ENCODE measurements at places on chromosomes 7 and 10.

GRCh38 chr7:117243390-117243789, 79.5 kb downstream of the WNT2 start:
- no peak for DNase-seq

- DNase-seq: no peak
Measured at GRCh38 chr7:5854738-5855137, 25.9 kb upstream of the OCM start.

- DNase-seq: no peak
Measured at GRCh38 chr10:63346015-63346441, 119.7 kb downstream of the JMJD1C start.

DNA sequence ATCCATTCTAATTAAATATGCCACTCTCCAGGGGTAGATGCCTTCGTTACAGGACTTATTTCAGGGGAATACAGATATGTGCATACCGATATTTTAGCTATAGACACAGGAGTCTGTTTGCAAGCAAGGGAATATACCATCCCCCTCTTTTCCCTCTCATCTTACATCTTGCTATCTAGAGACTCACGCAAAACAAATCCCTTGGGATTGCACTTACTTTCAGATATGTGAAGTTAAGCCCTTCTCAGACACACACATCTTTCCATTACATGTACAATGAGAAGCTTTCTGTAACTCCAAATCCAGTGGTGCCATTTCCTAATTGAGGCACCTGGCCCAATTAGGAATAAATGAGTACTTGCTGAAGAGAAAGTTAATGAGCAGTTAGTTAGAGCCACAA, 250.4 kb upstream of the FZD8 start:
- DNase-seq: no peak

- DNase-seq: no peak
Measured at GRCh38 chr10:78896159-78896928, 172.4 kb upstream of the ZMIZ1 start.

- DNase-seq: no peak
Measured at GRCh38 chr10:114131094-114131493, 42.9 kb downstream of the CCDC186 start.

DNA sequence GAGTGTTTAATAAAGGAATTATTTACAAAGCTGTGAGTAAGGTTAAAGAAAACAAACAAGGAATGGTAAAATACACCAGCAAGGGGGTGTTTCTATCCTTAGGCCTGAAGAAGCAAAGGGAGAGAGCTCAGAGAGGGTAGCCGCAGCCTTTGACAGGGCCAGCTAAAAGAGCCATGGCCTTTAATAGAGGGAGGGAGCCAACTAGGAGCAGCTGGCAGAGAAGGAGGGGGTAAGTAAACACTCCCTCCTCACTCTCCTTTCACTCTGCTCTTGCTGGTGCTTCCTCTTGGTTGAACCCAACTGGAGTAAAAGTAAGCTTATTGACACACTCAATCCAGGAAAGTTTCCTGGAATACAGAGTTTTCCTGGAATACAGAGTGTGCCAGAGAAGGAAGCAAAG, 87.5 kb downstream of the CH25H start:
- DNase-seq: no peak

DNA sequence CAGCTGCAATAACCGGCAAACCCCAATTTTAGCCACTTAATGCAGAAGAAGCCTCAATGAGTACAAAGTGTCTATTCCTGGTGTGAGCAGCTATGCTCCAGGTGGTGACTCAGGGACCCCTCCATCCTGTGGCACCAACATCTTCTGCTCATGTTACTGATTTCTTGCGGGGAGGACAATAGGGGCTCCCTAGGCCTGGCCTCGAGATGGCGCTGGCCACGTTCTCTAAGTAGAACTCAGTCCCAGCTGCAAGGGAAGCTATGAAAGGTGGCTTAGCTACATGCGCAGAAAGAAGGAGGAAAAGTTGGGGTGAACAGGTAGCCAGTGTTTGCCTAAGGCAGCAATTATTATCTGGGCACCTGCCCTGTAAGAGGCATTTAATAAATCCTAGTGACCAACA, 6.6 kb downstream of the GJD4 start:
- no peak for DNase-seq

- DNase-seq: no peak
Measured at GRCh38 chr7:105185290-105186010, 171.4 kb downstream of the KMT2E start.

DNA sequence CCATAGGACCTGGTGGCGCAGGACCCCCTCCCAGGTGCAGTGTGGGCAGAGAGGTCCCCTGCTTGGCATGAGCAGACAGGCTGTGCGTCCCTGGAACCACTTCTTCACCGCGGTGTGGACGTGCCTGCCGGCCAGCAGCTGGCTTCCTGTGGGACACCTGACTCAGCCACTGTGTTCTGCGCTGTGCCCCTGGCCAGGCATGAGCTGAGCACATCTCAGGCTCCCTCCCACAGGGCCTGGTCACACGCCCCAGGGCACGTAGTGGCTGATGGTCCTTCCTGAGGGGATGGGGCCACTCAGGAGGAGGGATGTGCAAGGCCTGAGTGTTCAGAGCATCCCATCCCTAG, 3.5 kb upstream of the DEPP1 start:
- no peak for DNase-seq

DNA sequence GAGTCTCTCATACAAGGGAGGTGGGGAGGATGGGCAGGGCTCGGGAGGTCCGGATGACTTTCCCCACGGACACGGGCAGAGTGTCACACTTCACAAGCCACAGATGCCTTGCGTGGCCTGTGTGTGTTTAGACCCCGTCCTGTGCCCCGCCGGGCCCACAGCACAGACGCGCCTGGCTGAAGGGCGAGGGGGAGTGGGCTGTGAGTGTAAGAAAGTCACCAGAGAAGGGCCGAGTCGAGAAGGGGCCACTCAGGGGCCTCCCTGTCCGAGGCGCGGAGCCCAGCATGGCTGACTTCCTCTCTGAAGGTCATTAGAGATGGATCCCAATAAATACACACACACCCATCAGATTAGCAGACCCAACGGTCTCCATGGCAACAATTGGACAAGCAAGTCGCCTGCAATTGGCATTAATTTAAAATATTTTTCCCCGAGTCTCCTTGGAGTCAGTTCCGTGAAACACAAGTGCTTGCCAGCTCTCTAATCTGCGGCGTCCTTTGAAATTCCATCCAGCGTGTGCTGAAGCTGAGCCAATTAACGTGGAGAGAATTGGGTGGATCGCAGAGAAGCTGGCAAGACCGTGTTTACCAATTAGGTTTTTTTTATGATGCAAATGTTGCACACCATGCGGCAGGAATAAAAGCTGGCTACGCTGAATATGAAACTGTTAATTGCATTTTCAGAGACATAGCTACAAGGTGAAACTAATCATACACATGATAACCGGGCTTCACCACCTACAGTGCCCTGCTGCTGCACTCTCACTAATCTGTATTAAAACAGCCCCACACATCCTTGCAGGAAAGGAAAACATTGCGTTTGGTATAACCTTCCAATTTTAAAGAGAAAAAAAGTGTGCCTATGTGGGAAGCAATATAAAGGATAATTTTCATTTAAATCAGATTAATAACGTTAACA, 571.2 kb downstream of the PTPRN2 start:
- DNase-seq: no peak

- no peak for DNase-seq
Measured at GRCh38 chr10:33799281-33799943, 464.9 kb upstream of the NRP1 start.

- no peak for DNase-seq
Measured at GRCh38 chr7:101676956-101677355, 47.9 kb upstream of the MYL10 start.

All from T-helper 22 cell (primary cell).